Activated CD8-positive, alpha-beta T cell treated with anti-CD3 and anti-CD28 coated beads for 36 hours (primary cell): ENCODE measurements at places on chromosomes 1 and 21. TPM values are rescaled to one million over a fixed set of nuclear protein-coding genes. Genes with fewer than 3 reads are reported as not detected.
A peak's percentile ranks its signal among the peaks of the same experiment; 100 is the strongest.

The KRTAP10-3 gene
- not detected for total RNA-seq

The SLAMF9 gene
- not detected for total RNA-seq

The KLHDC9 gene
- 0.43 TPM for total RNA-seq

The ITGB3BP gene
- total RNA-seq, result 86.6 TPM

The CENPL gene
- 20.9 TPM for total RNA-seq

The WDR64 gene
- not detected for total RNA-seq

The NBPF4 gene
- total RNA-seq, result not detected

GRCh38 chr1:173301507-173301906 lies 94.4 kb upstream of the TNFSF4 start:
- DNase-seq, result no peak
- H3K27ac ChIP-seq, result no peak overlapping the region
- H3K27me3 ChIP-seq, result no peaks in the 10 kb centered on the region
- no peaks in the 10 kb centered on the region for H3K36me3 ChIP-seq
- H3K4me3 ChIP-seq, result no peak overlapping the region

DNA sequence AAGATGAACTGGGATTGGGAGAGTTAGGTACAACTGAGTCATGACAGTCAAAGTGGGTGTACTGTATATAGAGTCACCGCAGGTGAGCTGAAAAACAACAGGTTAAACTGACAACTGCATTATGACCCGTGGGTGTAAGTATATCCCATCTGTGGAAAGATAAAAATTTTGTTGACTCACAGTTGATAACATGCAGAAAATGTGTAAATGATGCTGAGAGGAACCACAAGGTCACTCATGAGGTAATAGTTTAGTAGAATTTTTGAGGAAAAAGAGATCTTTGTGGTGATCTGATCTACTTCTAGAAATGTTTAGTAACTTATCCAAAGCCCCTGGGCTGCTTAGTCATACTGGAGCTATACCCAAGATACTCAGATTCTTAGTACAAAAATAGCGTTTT lies 838 bp downstream of the OR2C3 start:
- H3K36me3 ChIP-seq, result no peaks in the 10 kb centered on the region
- no peak overlapping the region for H3K27ac ChIP-seq
- H3K4me3 ChIP-seq, result no peak overlapping the region
- DNase-seq, result no peak
- H3K4me1 ChIP-seq, result peaks cover under 1% of the 10 kb centered on the region

DNA sequence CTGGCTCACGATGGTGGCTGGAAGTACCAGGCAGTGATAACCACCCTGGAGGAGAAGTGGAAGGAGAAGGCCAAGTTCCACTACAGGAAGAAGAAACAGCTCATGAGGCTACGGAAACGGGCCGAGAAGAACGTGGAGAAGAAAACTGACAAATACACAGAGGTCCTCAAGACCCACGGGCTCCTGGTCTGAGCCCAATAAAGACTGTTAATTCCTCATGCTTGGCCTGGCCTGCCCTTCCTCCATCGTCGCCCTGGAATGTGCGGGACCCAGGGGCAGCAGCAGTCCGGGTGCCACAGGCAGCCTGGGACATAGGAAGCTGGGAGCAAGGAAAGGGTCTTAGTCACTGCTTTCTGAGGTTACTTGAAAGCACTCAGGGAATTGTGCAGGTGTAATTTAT lies 10.8 kb downstream of the IL24 start:
- H3K27me3 ChIP-seq, result no peaks in the 10 kb centered on the region
- DNase-seq, result no peak
- H3K36me3 ChIP-seq, result peaks cover 68% of the 10 kb centered on the region
- H3K4me3 ChIP-seq, result no peak overlapping the region
- H3K27ac ChIP-seq, result peak overlapping the region; percentile 61

GRCh38 chr1:81808760-81809159 lies 8.0 kb downstream of the ADGRL2 start:
- no peaks in the 10 kb centered on the region for H3K4me1 ChIP-seq
- H3K27me3 ChIP-seq, result peaks cover 12% of the 10 kb centered on the region
- DNase-seq, result no peak
- no peaks in the 10 kb centered on the region for H3K36me3 ChIP-seq
- H3K27ac ChIP-seq, result no peak overlapping the region

DNA sequence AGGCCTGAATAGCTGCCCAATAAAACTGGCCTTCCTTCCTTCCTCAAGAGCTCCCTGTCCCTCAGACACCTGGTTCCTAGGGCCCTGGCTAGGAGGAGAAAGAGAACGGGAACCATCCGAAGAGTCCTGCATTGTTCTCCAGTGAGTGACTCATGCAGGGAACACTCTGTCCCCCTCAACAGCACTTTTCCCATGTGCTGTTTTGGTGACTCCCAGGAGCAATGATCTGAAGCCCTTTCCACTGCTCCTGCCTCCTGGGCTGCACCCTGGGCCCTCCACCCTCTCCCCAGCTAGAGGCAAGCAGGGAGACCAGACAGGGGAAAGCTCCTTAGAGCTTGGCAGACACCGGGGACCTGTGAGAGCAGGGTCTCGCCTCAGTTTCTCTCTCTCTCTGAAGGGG lies 18.9 kb downstream of the TNNT2 start:
- H3K27me3 ChIP-seq, result peaks cover 7% of the 10 kb centered on the region
- no peak overlapping the region for H3K4me3 ChIP-seq
- no peaks in the 10 kb centered on the region for H3K4me1 ChIP-seq
- no peak overlapping the region for H3K27ac ChIP-seq
- DNase-seq, result no peak
- no peaks in the 10 kb centered on the region for H3K36me3 ChIP-seq

- no peak for DNase-seq
- no peak overlapping the region for H3K4me3 ChIP-seq
- no peaks in the 10 kb centered on the region for H3K27me3 ChIP-seq
- H3K27ac ChIP-seq, result no peak overlapping the region
- H3K36me3 ChIP-seq, result peaks cover 5% of the 10 kb centered on the region
Observed at GRCh38 chr1:6350416-6351088, 43.0 kb downstream of the ACOT7 start.

DNA sequence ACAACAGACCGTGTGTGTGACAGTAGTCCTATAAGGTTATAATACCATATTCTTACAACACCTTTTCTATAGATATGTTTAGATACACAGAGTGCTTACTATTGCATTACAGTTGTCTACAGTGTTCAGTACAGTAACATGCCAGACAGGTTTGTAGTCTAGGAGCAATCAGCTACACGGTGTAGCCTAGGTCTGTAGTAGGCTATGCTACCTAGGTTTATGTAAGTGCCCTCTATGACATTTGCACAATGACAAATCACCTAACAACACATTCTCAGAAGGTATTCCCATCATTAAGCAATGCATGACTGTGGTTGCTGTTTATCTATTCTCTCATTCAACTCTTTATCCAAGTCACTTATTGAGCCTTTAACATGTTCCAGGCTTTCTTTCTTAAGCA lies 1.8 kb upstream of the WLS start:
- DNase-seq, result no peak
- peaks cover 11% of the 10 kb centered on the region for H3K4me1 ChIP-seq
- H3K36me3 ChIP-seq, result no peaks in the 10 kb centered on the region
